Tibial artery (tissue), 4 donors: ENCODE measurements at places on chromosomes 3 and 15.

GRCh38 chr3:115280506-115280905 lies 133.4 kb upstream of the ZBTB20 start:
- no peak for DNase-seq

GRCh38 chr15:45550436-45550835 lies 27.9 kb upstream of the SLC30A4 start:
- no peak for DNase-seq

DNA sequence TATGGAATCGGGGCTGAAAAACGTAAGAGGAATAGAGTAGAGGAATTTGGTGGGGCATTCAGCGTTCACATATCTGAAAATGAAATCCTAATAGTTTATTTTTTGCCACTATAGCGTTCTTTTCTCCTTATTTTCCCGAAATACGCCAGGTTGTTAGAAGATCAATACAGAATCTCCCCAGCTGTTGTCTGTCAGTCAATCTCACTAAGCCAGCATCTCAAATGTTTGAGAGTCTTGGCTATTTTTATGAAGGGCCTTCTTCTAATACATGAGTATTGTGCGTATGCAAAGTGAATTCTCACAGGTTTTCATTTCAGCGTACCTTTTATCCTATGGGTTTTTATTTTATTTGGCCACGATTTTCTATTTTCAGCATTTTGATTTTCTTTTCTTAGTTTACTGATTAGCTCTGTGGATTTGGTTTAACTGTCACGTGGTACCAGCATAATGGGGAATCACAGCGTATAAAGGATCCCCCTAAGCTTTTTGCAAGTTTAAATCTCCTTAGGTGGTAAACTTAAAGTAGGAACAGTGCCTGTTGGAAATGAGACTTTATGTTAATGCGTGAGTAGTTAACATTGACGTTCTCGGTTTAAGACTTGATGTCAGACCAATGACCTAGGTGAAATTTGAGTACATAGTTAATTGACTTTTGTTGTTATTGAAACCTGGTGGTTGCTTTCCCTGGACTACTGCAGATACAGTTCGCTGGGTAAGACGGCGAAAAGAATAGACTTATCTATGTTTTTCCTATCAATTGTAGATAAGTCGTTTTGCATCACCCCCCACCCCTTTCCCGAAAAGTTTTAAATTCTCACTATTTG lies 1.3 kb downstream of the FXR1 start:
- no peak for DNase-seq

- DNase-seq = no peak
Measured at GRCh38 chr15:44711743-44712345, 527 bp downstream of the B2M start.

DNA sequence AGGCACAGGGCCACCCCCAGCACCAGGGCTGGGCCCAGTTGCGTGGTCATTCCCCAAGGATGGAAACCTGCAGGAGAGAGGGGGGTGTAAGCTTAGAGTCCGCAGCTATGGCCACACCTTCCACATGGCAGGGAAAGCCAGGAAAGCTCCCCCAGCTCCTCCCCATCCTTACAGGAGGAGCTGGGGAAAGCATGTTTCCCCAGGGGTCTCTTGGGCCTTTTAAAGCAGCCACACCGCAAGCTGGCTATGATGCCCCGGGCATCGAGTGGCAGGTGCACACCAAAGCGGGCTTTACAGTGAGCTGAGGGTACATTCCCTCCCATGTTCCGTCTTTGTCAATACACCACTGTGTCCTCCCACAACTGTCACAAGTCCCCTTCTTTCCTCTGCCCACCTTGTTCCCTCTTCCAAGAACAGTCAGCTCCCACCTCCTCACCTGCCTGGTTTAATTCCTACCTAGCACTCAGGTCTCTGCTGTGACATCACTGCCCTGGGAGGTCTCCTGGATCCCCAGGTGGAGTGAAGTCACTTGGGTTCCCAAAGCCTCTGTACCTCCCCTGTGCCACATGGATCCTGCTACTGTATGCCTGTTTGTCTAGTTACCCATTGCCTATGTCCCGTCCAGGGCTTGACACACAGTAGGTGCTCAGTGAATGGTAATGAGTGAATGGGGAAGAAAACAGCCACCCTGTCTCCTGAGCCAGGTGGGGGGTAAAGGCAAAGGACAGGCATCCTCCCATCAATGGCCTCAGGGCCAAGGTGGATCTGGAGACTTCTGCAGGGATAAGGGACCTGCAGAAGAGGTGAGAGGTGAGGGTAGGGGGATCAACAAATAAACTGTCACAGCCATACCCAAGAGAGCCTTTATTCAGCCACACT lies 3.4 kb downstream of the HYAL3 start:
- no peak for DNase-seq

- no peak for DNase-seq
Measured at GRCh38 chr3:111923806-111924205, 55.0 kb upstream of the ABHD10 start.

DNA sequence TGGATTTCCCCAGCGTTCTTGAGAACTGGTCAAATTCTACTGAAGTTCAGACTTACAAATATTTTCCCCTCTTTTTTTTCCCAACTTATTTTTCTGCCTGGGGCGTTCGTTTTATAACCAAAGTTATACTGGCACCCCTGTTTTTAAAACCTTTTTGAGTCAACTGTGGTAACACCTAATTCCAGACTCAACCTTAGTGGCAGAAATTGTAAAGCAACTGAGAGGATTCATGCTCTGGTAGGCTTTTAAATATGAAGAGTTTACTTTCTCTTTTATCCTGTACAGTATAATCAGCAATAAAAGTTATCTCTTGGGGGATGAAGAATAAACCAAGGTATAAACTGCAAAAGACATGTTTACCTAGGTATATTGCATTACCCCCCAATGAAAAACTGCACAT lies 2.3 kb downstream of the IL5RA start:
- no peak for DNase-seq

DNA sequence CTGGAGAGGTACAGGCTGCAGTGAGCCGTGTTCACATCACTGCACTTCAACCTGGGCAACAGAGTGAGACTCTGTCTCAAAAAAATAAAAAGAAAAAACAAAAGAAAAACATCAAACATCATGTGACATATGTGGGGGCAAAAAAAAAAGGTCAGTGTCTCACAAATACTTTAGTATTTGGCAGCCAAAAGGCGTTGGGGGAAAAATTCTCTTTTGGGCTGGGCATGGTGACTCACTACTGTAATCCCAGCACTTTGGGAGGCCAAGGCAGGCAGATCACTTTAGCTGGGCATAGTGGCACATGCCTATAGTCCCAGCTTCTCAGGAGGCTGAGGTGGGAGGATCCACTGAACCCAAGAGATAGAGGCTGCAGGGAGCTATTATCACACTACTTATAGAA lies 47.6 kb downstream of the TMCC1 start:
- no peak for DNase-seq

- DNase-seq = no peak
Measured at GRCh38 chr3:186208296-186208989, 99.6 kb upstream of the ETV5 start.

- DNase-seq = peak; percentile 52
Measured at GRCh38 chr15:89119489-89120478, 31.5 kb downstream of the ABHD2 start.

DNA sequence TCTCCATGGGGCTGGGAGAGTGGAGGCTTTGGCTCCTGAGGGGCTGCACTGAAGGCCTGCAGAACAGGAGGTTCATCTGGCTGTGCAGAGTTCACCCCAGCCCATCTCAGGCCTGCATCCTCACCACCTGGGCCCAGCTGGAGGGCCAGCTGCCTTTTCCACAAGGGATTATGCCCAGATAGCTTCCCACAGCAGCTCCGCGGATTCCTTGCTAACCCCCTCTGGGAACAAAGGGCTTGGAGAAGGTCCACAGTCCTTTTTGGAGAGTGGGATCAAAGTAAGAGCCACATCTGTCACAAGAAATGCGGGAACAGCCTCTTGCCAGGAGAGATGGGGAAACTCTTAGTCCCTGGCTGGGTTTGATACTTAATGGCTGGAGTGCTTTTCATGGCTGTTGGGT lies 164.7 kb upstream of the RGMA start:
- DNase-seq = no peak

- DNase-seq = no peak
Measured at GRCh38 chr3:12196684-12197083, 38.0 kb upstream of the TIMP4 start.

DNA sequence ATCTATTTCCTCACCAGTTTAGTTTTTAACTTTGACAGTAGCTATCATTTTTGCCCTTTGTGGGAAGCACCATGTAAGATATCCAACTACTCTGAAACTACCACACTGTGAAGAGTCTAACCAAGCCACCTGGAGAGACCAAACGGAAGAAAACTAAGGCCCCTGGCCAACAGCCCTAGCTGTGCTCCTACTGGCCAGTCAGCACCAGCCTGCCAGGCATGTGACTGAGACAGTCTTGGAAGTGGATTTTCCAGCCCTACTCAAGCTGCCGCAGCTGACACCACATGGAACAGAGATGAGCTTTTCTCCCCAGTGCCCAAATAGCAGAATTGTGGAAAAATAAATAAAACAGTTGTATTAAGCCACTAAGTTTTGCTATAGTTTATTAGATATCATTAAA lies 2.9 kb upstream of the TBC1D5 start:
- DNase-seq = no peak

DNA sequence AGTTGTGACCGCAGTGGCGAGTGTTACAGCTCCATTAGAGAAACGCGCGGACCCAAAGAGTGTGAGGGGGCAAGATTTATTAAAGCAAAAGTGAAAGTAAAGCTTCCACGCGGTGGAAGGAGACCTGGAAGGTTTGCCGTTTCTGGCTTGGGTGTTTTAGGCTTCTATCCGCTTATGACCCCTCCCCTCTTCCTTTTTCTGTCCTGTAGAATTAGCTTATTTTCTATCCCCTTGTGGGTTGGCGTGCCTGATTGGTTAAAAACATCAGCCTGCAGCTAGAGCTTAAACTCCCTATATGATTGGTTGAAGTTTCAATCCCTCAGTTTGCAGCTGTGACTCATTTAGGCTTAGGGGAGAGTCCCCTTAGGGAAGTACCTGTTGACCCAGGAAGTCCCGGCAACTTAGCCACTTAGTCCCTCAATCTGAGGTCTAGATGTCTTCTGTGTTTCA lies 39.6 kb downstream of the C3orf38 start:
- DNase-seq = no peak

- peak; percentile 52 for DNase-seq
Measured at GRCh38 chr3:129211772-129212171, 28.1 kb upstream of the CNBP start.

- DNase-seq = no peak
Measured at GRCh38 chr15:57728436-57728835, 21.9 kb downstream of the POLR2M start.

- DNase-seq = no peak
Measured at GRCh38 chr3:141445990-141446389, 40.8 kb upstream of the RASA2 start.

- no peak for DNase-seq
Measured at GRCh38 chr15:59244337-59244736, 37.7 kb downstream of the LDHAL6B start.

DNA sequence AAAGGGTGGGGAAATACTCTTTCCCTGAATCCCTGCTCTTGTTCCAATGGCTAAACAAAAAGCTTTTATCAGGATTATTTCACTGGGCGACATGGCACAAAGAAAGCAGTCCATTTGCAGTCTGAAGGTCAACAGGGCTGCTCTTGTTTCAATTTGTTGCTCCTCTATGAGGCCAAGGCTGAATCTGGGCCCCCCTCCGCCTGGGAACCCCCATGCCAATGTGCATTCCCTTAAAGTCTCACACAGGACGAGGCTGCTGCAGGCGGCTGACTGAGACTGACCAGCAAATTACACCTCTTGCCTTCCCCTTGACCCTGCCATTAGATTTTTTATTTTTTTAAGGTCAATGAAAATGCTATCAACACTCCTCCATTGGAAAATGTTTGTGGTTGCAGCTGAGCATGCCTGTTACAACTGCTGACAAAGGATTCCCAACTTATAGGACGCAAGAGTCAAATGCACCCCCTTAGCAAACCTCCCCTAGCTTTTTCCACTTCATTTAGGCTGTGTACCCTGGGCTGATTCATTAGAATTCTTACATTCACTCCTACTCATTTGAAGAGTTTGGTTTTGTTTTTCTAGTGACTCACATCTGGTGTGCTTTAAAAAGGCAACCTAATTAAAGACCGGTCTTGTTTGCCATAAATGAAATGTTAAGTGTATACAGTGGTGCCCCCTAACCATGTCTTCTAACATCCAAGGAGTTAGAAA lies 60.8 kb upstream of the ARHGEF3 start:
- DNase-seq = no peak

GRCh38 chr3:14393440-14394106 lies 8.8 kb upstream of the SLC6A6 start:
- DNase-seq = no peak

DNA sequence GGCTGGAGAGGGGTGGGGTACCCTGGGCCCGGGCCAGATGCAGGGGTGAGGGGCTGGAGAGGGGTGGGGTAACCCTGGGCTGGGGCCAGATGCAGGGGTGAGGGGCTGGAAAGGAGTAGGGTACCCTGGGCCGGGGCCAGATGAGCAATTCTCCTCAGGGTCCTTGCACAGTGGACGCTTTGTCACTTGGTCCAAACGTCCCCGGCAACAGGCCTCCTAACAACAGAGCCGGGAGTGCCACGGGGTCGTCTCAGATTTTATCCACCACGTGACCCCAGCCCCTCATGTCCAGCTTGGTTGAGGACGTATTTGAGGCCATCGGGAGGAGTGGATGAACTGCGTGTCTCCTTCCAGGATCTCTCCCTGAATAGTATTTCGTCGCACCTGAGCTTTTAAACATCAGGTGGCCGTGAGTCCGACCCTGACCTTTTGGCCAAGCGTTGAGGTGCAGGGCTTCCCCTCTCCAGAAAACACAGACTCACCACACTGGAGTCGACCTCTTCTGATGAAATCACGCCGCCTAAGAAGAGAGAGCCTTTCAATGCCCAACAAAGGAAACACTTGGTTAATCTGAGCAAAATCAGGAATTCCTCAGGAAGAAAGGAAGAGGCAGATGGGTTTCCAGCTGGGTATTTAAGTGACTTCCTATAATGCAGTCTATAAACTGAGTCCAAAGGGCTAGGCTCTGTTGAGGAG lies 12.8 kb upstream of the LRRC15 start:
- peak; percentile 31 for DNase-seq

DNA sequence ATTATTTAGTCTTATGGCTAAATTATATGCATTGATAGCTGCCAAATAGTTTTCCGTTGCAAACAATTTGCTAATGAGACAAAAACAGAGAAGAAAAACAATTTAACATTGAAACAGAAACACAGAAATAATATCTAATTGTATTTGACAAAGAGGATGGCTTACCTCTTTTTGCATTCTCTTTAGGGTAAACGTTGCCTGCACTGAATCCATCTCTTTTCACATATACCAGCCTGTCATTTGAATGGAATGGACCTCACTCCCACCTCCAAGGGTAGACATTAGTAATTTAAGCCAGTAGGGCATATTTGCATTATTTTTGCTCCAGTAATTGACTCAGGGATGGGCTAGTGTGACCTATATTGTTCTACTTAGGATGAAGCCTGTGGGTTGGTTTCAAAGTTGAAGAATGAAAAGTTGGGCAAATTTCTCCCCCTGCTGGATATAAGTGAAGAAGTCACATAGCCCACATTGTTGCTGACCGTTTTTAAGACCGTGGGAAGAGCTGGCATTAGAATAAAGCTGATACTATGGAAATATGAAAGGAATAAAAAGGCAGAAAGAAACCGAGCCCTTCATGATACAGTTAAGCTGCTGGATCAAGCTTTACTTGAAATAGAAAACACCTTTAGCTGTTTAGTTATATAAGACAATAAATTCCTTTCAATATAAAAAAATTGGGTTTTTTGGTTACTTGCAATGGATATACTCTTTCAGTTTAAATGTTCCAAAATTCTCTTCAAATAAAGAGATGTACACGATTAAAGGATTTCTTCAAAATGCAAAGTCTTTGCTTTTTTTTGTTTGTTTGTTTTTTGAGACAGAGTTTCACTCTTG lies 26.9 kb downstream of the PIERCE2 start:
- DNase-seq = no peak
